Smooth muscle cell of the coronary artery (primary cell): ENCODE measurements at places on chromosomes 4 and X. TPM values are rescaled to one million over a fixed set of nuclear protein-coding genes. Genes with fewer than 3 reads are reported as not detected.

The CXCL6 gene
- total RNA-seq = 0.47 and 8.2 TPM in 2 replicates

The VCX2 gene
- total RNA-seq = not detected in 2 replicates

The PABPC1L2A gene
- not detected in 2 replicates for total RNA-seq

The IL1RAPL1 gene
- under 0.01 and 0.45 TPM in 2 replicates for total RNA-seq

The IDH3G gene
- 54.6 and 96.1 TPM in 2 replicates for total RNA-seq

The TCEAL3 gene
- total RNA-seq = 24.3 and 27.8 TPM in 2 replicates

The ADAM29 gene
- total RNA-seq = not detected in 2 replicates

The CENPE gene
- total RNA-seq = 1.4 and 3.9 TPM in 2 replicates

The RASL11B gene
- 0.35 and 7.2 TPM in 2 replicates for total RNA-seq
